Cardiac fibroblast (primary cell): ENCODE measurements at places on chromosomes 5 and 9.

DNA sequence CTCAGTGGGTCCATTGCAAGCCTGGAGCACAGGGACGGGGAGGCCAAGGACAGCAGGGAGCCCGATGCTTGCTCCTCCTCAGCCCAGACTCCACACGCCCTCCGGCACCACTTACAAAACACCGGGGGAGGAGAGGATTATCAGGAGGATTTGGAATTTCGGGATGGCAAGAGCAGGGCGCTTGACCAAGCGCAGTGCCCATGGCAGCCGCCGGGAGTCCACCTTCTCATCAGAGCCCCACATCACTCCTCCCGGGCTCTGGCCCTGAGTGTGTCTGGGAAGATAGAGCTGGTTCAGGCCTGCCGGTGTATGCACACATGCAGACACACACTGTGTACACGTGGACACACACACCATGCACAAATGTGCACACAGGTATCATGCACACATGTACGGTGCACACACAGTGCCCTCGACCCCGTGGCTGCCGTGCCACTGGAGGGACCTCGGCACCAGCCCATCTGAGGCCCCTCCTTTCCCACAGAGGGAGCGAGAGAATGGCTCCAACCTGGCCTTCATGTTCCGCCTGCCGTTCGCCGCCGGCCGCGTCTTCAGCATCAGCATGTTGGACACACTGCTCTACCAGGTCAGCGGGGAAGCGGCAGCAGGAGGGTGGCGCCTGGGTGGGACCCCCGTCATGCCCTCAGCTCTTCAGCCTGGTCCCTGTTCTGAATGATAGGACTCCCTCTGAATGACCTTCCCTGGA, 81.7 kb downstream of the KCNT1 start:
- DNase-seq: no peak

DNA sequence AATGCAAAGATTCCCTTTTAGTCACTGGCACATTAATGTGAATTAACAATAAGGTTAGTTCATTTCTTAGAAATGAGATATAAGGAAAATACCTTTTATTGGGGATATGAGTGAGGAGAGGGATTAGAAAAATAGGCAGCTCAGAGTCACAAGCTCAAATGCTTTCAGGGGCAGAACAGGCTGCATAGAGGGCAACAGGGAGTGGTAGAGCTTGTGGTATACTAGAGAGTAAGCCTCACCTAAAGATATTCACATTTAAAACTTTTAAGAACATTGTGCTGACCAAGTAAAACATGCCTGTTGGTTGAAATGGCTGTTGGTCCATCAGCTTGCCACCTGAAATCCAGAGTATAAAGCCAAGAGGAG, 34.7 kb downstream of the ZNF474 start:
- no peak for DNase-seq

DNA sequence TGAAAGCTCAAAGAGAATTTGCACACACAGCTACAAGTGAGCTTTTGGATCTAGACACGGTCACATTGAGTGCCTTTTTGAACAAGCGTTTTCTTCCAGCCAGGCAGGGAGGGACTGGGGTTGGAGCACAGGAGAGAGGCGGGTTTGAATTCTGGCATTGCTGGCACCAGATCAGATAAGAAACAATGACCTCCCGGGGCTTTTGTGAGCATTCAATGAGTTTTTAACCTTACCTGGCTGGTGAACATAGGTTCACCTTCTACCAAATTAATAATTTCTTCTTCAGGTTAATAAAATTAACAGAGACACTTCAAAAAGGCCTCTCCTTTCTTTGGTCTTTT, 312.9 kb upstream of the MSX2 start:
- no peak for DNase-seq

DNA sequence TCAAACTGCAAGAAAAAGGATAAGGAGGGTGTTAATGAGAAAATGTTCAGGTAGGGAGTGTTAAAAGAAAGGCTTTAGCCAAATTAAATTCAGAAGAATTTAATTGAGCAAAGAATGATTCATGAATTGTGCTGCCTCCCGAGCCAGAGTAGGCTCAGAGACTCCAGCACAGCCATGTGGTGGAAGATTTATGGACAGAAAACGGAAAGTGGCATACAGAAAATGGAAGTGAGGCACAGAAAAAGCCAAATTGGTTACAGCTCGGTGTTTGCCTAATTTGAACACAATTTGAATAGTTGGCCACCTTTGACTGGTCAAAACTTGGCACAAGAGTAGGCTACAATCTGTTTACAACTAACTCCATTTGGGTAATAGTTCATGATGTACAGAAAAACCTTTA, 9.6 kb upstream of the SLC30A5 start:
- no peak for DNase-seq

DNA sequence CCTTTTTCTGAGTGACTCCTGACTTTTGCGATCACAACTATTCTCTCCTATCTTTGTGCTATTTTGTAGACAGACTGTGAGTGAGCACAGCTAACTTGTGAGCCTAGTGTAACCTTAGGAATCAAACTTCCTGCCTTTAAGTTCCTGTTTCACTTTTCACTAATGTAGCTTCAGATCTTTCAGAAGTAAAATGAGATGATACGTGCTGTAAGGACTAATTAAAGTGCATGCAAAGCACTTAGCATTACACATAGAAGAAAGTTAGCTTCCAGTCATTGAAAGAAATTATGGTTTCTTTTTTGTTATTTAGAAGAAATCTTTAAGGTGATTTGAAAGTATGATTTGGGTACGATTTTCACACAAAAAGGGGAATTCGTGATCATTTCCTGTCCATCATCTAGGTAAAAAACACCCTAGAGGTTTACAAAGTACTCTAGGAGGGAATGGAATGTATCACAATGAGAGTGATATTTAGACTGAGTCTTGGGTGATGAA, 122.7 kb downstream of the ST8SIA4 start:
- no peak for DNase-seq
